ENCODE measurements at places on chromosomes 4 and X.

DNA sequence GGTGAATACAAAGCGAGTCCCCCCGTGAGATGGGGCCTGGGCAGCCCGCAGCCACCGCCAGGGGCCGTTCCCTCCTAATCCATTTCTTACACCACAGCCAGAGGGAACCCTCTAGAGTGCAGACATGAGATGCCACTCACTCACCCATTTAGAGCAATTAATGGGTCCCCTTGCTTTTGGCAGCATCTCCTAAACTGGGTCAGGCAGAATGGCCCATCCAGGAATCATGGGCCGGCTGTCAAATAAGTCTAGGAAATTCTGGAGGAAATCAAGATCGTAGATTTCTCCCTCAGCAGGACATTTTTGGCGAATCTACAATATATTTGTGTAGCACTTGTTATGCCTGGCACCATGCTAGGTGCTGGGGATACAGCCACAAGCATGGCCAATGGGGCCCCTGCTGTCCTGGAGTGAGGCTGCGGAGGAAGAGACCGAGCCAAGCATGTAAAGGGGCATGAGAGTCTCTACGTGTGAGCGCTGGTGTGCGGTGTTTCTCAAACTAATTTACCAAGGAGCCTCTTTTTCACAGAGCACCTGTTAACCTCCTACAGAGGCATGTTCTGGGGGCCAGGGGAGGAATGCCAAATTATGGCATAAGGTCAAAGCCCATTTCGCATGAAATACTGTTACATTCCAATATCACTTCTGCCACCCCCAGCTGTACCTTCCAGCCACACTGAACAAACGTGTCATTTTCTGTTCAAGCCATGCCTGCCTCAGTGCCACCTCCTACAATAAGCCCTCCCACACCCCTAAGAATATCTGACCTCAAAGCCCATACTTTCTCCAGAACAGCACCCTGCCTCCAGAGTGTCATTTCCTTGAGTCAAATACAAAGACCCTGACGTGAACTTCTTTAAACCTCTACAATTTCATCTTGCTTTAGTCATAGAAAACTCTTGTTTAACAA is 28.1 kb upstream of the JAKMIP1 start:
- DNase-seq = no peak

DNA sequence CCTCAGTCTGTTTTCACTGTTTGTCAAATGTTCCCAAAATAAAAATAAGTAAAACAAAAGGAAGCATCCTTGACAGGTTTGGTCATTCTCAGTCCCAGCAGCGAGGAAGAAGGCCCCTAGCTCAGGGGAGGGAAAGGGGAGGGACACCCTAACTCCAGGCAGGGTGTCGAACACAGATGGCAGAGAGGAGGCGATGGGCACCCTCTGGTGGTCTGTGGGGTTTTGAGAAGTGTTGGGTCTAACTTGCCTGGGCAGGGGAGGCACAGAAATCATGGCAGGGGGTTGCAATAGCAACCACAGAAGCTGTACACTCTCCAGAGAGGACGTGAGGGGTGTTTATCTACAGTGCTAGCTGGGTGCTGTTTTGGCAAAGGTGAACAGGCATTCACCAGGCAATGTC is 229.8 kb upstream of the SFRP2 start:
- no peak for DNase-seq

DNA sequence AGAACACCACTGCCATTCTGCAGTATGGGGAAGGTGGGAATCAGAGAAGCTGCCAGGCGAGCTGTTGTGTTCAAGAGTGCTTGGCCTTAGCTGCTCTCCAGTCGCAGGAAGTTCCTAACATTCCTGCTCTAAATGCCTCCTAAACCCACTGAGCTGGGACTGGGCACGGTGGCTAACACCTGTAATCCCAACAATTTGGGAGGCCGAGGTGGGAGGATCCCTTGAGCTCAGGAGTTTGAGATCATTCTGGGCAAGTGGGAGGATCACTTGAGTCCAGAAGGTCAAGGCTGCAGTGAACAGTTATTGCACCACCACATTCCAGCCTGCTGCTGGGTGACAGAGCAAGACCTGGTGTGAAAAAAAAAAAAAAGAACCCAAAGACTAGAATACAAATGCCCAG is 690.3 kb upstream of the FAM241A start:
- DNase-seq = no peak

DNA sequence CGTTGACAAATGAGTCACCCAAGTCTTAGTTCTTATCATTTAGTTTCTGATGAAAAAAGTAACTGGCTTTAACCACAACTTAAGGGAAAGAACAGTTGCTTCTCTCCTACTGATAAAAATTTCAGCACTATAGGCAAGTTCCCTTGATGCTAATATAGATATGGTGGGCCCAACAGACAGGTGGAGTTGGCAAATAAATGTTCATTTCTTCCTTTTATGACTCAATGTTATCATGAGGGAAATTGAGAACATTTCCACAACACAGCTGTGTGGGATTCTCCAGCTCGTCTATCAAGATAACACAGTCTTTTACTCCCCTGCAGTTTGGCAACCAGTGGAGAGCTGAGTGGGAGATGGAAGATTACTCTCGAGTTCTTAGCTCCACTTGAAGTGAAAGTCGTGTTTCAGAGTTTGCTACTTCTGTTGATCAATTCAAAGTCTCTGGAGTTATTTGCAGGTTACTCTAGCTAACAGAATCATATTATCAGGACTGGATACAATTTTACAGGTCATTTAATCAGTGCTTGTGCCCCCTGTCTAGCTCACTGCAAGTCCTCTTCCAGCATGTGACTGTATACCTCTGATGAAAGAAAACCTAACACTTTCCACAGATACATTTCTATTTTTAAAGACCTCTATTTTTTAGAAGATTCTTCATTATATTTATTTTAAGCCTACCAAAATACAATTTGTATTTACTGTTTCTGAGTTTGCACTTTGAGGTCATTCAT is 270.6 kb upstream of the GK2 start:
- DNase-seq = no peak

DNA sequence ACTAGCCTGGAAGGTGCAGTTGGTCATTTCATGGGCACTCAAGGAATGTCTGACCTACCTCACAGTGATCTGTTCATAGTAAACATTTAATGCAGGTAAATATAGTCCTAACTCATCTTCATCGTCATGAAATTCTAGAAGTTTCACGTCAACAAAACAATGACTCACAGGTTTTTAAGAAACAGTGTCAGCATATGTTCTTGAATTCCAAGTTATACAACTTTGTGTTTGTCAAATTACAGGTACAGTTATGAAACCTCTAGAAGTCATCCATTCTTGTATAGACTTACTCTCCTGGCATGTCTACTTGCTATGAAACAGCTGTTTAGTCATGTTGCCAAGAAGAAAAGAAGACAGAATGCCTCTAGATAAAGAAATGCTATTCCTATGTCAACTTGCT is 46.6 kb downstream of the AFM start:
- no peak for DNase-seq

- no peak for DNase-seq
Observed at GRCh38 chr4:114087596-114088230, 108.3 kb upstream of the ARSJ start.

DNA sequence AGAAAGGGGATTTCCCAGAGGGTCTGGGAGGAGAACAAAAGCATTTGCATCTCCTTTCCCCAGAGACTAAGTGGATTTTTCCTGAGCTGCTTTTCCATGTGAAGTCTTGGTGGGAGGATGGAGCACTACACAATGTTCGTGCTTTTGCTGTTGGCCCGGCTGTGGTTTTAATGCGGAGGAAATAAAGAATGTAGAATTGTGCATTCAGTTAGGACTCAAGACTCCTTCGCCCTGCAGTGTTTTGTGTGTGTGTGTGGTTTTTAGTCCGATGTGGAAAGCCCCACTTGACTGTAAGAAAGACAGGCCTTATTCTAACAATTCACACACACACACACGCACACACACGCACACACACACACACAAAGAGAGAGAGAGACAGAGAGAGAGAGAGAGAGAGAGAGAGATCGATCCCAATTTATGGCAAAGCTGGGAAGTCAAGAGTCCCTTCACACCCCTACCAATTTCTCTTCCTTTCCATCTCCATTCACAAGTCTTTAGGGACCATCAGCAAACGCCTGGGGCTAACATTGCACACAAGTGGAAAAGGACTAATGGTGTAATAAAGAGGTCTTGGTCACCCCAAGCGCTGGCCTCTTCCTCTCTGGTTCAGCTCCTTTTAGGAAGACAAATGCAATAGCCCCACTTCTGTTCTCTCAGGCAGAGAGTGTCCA is 44.2 kb downstream of the CLDN34 start:
- no peak for DNase-seq

DNA sequence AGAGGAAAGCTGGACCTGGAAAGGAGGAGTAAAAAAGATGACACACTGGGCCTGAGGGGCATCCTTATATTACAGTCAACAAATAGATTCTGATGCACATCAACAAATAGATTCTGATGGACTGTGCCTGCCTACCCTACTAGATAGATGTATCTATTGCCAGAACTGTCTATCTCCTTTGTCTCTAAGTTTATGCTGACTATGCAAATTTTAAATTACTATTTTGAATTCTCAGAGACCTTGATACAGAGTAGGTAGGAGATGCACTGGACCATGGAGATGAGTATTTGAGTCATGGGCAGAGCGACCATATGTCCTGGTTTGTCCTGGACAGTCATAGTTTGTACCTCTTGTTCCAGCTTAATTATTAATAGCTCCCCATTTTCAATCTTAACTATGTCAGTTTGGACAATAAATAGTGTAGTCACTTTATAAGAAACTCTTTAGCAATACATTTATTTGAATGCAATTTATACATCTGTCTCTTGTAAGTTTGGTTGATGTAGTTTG is 247.9 kb upstream of the PPP1R2C start:
- DNase-seq = no peak

- DNase-seq = no peak
Observed at GRCh38 chr4:41670530-41670929, 78.0 kb downstream of the PHOX2B start.

GRCh38 chr4:54254915-54255246 is 25.8 kb downstream of the PDGFRA start:
- no peak for DNase-seq

DNA sequence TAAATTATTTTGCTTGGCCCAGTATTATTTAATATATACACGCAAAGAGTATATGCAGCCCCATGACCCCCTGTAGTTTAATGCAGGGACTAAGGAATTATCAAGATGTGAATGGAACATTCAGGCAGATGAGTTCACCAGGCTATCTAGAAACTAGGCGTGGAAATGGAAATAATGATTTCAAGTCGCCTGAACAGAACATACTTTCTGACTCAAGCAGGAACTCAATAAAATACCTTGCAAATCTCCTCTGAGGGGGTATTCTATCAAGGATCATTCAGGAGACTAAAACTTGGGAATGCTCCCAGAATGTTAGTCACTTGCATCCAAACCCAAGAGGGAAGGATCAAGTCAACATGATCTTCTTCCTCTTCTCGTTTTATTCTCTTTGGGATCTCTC is 59.6 kb upstream of the RASSF6 start:
- no peak for DNase-seq

GRCh38 chr4:43843501-43843900 is 605.1 kb downstream of the KCTD8 start:
- no peak for DNase-seq

DNA sequence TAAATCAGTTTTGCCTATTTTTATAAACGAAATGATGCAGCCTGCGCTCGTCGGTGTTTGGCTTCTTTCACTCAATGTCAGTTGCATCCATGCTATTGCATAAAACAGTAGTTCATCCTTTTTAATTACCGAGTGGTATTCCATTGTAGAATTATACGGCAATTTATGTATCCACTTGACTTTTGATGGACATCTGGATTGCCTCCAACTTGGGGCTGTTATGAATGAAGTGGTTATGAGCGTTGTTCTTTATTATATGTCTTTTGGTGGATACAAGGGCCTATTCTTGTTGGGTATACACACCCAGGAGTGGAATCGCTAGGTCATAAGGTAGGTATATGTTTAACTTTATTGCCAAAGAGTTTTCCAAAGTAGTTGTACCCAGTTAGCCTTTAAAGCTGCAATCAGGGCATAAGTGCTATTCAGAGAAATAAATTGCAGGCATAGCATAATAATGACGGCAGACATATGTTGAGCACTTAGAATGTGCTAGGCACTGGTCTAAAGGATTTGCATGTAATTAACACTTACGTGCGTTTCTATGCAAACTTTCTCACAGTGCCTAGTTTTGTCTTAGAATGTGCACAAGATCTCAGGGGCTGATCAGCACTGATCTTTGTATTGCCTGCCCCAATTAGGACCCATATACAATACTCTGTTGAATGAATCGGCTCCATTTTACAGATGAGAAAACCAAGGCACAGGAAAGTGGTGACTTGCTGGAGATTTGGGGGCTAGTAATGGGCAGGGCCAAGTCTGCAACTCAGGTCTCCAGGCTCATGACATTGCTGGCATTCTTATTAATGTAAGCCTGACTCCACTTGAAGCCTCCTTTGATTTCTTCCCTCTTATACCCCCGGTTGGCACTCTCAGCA is 407.0 kb downstream of the BCOR start:
- no peak for DNase-seq

DNA sequence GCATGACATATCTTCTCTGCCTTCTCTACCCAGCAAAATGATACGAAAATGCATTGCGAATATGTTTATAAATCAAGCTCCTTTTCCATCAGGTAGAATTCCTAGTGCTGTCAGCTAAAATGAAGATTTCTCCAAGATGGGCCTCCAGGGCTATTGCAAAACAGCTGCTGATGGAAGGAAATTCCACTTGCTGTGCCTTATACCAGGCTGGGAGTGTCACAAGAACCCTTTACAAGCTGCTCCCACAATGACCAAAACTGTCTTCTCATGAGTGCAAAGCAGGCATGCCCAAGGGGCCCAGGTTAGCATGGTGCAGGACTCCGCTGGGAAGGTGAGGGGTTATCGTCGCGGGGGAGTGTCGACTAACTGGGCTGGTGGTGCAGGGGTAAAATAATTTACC is 8.7 kb downstream of the HNRNPH2 start:
- DNase-seq = no peak

DNA sequence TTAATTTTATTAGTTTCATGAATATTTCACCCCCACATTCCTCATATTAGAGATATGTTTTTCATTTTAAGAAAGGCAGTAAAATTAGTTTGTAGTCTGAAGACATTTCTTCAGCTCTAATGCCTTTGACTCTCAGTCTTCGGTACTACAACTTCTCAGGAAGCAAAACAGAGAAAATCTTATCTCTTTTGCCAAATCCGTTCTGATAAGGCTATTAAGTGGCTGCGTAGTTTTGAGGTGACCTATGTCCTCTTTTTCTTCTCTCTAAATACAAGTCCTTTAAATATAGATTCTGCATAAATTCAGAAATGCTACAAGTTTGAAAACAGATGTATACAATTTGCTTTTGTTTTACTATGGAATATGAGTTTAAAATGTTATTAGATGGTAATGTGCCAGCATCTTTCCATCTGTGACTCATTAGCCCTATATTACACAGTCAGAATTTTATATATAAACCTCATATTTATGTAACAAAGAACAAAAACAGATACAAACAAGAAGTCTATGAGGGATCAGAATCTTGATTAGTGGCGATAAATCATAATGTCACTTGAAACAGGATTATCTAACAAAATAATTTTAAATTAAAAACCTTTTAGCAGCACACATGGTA is 181.2 kb upstream of the ETNPPL start:
- no peak for DNase-seq

- DNase-seq = no peak
Observed at GRCh38 chr4:124491361-124492145, 221.0 kb downstream of the ANKRD50 start.

Measured in smooth muscle cell of the brain vasculature (primary cell).